ENCODE measurements at places on chromosomes 12 and 14.
A peak's percentile ranks its signal among the peaks of the same experiment; 100 is the strongest.

GRCh38 chr14:101372894-101373620 is 188.2 kb upstream of the DIO3 start:
- no peak for DNase-seq

DNA sequence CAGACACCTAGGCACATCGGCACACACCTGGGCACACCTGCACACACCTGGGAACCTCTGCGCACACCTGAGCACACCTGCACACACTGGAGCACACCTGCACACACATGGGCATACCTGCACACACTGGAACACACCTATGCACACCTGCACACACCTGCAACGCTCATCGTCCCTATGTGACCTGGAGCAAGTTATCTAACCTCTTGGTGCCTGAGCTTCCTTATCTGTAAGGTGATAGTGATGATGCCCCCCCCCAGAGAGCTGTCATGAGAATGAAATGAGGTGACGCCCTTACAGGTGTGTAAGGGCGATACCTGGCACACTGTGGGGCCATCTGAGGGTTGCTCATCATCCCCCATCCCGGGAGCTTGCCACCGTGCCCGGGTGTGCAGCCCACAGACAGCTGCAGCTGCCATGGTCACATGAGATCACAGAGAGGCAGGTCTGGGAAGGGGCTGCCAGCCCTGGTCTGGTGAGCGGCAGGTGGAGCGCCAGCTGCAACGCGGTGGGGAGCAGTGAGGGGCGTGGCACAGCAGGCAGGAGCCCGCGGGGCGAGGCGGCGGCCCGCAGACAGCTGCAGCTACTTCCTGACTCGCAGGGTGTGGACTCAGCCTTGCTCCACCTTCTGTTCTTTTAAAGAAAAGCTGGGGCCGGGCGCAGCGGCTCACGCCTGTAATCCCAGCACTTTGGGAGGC is 59.9 kb upstream of the FBRSL1 start:
- no peak for DNase-seq

GRCh38 chr12:99984271-99985128 is at the start of gene ANKS1B:
Gene ANKS1B (minus strand): TSS chr12:99984936. CDS start chr12:99984237, 699 bp downstream.
- no peak for DNase-seq

- no peak for DNase-seq
Measured at GRCh38 chr12:91894911-91895310, 250.7 kb downstream of the BTG1 start.

DNA sequence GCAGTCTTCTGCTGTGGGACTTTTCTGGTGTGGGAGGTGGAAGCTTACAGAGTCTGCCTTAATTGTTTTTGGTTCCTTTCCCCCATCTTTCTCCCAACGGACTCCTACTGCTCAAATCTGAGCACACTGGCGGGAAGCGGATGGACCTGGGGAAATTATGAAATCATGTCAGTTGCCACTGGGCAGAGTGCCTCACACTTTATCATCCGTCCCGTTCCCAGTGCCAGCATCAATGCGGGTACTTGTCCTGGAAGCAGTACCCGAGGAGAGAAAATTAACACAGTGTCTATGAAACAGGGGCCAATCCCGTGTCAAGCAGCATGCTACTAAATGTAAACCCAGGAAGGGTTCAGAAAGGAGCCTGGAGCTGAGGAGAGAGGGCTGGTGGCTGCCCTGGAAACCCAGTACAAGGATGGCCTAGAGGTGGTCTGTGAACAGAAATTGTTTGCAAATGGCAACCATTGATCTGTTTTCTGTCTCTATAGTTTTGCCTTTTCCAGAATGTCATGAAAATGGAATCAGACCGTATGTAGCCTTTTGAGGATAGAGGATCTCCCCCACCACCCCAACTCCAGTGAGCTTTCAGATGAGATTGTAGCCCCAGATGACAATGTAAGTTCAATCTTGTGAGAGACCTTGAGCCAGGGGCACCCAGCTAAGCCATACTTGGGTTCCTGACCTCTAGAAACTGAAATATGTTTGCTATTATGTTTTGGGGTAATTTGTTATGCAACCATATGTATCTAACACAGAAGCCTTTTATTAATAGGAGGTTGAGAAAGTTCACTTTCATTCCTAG is 908 bp upstream of the CDKL1 start:
- DNase-seq, result no peak

DNA sequence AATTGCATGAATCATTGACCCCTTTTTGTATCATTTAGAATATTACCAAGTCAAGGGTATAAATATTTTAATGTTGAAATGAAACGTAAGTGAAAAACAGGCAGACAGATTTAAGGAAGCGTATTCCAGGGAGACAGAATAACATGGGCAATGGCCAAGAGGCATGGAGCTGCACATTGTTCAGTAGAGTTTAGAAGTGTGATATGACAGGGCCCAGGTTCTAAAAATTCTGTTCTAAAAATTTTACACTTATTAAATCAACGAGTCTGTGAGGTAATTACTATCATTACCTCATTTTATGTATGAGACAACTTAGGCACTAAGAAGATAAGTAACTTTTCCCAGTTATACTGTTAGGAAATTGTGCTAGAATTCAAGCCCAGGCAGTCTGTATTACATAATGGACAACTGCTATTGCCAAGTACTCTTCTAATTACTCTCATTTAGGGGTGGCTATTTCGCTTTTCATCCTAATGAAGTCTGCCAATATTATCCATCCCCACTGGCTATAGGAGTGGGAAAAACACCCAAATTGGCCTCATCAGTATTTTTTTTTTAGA is 103.2 kb upstream of the NAV3 start:
- no peak for DNase-seq

GRCh38 chr14:69153152-69153872 is 393 bp upstream of the DCAF5 start:
- DNase-seq, result peak; percentile 71

GRCh38 chr14:54681811-54682261 is 114.9 kb downstream of the SAMD4A start:
- no peak for DNase-seq

- DNase-seq, result no peak
Measured at GRCh38 chr14:60657456-60658210, 8.4 kb upstream of the SIX1 start.

DNA sequence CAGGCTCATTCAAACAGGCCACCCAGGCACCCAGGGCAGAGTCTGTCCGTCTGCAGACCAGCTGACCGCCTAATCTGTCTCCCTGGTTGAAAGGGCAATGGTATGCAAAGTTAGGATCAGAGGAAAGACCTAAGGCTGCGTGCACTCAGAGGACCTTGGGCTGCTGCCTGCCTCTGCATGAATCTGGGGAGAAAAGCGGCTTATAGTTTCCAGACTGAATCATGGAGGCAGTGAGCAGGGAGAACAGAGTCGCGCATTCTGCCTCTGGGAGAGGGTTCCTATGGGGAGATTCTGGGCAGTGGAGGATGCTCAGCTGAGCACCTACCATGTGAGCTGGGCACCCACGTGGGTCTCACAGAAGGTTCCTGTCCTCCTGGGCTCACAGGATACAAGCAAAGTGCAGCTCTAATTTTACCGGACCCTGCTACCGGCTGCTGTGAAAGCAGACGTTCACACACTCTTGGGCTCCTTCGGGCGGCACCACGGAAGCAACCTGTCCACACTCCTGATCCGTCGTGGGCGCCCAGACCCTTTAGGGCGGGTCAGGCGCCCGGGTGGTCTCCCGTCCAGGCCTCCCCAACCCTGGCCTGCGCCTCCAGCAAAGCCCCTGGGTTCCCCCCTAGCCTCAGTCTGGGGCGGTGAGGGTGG is 772 bp downstream of the SCARB1 start:
- no peak for DNase-seq

DNA sequence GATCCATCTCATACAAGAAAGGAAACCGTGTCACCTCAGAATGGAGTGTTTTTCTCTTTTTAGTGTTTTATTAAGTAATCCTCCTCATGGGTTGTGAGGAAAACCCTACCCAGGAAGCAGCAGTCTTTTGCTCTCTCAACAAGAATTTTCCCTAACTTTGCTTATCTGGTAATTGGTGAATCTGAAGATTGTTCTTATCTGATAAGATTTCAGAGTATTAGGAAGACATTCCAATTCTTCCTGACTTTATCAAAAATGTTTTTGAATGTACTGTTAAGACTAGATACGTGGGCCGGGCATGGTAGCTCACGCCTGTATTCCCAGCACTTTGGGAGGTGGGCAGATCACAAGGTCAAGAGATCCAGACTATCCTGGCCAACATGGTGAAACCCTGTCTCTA is 86.0 kb downstream of the PHLDA1 start:
- no peak for DNase-seq

GRCh38 chr14:71751264-71751663 is 181.0 kb upstream of the RGS6 start:
- no peak for DNase-seq

DNA sequence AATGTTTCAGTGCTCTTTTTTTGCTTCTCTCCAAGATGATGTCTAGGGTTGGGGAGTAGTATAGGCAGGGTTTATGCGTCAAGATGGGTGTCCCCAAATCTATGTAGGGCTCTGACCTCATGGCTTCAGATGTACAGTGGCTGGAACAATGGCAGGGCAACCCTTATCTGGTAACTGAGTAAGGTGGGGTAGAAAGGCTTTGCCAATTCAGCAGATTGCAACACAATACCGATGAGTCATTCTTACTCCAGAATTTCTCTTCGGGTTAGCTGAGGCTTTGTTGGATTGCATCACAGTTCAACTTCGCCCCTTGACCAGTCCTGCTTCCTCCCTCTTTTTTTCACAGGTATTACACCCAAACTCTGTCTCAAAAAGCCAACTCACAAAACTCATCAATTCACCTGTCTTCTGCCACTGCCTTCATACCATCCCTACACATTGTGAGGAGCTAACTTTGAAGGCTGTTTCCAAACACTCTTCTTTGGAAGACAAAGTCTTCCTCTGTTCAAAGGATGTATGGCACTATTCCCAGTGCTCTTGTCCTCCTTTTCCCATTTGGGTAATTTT is 190.2 kb upstream of the CNOT2 start:
- no peak for DNase-seq

DNA sequence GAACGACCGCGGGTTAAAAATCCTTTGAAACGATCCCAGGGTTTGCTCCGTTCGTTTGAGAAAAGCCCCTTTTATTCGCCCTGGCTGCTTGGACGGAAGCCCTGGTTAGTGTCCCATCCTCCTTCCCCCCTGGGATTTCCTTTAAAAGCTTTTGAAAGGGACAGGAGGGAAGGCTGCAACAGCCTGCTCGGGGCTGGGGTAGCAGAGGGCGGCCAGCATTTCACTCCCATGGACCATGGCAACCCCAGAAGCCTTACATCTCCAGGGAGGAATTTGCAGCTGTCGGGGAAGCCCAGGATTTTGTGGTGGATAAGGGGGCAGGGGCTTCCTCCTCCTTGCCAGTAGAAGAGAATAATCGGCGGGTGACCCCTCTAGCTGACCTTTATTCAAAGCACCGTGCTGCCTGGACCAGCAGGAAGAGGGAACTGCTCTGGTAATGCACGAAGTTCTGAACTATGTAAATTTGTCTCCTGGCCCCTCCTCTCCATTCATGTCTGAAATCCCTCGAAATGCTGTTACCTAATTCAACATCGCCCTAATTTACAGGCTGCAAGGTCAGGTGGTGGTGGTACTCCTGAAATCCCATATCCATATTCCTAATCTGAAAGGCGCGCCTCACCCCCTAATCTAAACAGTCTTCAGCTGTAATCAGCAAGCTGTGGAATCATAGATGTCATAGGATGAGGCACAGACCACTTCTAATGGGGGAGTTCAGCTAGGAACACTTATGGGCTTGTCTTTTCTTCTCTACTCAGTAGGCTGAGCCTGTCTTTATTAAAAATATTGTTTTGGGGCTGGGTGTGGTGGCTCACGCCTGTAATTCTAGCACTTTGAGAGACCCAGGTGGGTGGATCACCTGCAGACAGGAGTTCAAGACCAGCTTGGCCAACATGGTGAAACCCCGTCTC is 1.0 kb upstream of the CLIP1 start:
- DNase-seq, result no peak

DNA sequence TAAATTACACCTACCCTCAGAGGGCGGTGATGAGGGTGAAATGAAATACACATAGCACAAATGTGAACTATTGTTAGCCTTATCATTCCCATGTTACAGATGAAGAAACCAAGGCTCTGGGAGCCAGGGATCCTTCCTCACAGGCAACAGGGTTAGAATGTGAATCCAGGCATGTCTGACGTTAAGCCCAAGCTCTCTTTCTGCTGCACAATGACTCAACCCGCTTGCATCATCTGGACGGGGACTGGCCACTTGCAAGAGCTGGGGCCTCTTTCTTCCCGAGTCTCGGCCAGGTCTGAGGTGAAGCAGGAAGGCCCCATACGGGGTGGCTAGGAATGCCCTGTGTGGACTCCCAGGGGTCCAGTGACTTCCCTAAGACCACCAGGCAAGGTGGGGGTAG is 105.2 kb downstream of the RBM19 start:
- DNase-seq, result peak; percentile 31

- DNase-seq, result peak; percentile 43
Measured at GRCh38 chr12:100576331-100577036, 3.0 kb downstream of the GAS2L3 start.

DNA sequence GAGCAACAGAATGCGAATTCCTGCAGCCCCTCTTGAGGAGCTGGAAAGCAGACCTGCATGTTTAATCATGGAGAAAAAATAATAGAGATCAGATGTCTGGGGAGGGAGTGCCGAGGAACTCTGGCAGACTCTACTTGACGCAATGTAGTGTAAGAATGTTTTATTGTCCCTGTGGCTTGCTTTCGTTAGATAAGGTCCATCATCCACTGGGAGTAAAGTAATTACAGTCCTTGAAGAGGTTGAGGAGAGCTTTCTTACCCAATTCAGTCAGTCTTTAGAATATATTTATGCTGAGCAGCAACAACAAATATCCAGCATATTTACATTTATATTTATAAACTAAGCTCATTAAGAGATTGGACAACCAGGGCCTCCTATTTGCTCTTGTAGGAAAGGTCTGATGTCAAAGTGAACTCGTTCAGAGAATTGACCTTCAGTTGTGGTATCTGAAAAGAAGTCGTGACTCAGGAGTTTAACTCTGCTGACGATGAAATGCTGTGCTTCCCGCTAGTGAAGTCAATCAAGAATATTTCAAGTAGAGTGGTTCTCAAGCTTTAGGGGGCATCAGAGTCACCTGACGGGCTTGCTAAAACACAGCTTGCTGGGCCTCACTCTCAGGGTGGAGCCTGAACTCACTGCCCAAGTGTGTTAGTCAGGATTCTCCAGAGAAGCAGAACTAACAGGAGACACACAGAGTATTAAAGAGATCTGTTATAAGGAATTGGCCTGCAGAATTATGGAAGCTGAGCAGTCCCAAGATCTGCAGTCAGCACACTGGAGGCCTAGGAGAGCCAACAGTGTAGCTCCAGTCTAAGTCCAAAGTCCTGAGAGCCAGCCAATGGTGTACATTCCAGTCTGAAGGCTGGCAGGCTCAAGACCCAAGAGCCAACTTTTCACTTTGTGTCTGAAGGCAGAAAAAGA is 139.3 kb upstream of the LMNTD1 start:
- DNase-seq, result no peak

- DNase-seq, result no peak
Measured at GRCh38 chr12:13376610-13377373, 180.3 kb downstream of the EMP1 start.
